ENCODE measurements at places on chromosomes 6 and 20.

- no peak for DNase-seq
Measured at GRCh38 chr6:48977573-48977972, 485.5 kb downstream of the MMUT start.

DNA sequence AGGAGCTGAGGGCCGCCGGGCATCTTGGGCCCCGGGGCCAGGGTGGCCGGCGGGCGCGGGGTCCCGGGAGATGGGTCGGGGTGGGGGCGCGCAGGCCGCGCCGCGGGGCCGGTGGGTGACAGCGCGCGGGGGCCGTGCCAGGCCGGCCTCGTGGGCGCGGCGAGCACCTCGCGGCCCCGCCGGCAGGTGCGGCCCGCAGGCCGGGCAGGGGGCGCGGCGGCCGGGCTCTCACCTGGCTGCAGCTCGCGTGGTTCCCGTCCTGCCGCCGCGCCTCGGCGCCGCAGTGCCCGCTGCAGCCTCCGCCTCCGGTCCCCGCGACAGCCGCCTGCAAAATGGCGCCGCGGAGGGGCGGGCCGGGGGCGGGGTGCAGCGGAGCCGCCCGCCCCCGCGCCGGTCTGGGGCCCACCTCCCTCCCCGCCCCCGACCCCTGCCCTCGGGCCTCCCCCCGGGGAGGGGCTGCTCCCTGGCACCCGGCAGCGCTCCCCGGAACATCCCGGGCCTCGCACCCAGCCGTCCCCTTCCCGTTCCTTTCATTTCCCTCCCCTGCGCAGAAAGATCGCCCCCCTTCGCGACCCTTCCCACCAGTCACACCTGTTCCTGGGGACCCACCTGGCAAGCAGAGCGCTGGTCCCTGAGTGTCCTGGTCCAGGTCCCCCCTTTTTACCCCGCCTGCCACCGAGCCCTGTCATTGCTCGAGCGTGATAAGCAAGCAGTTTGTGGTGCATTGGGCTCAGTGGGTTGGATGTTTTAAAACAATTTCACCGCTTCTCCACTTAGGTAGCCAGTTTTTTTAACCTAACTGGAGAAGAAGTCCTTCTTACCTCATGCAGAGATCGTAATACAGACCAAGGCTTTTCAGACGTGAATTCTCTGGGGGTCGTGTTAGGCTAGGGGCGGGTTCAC lies at the start of gene SLC23A2:
SLC23A2 (minus strand) TSS at position 337 of the 903 bp plus-strand sequence. CDS start 68,948 bp downstream, outside the sequence.
- DNase-seq, result peak; percentile 70

GRCh38 chr20:57614490-57615444 lies 5.5 kb downstream of the ZBP1 start:
- no peak for DNase-seq

- DNase-seq, result no peak
Measured at GRCh38 chr20:62737271-62737811, 28.7 kb downstream of the NTSR1 start.

DNA sequence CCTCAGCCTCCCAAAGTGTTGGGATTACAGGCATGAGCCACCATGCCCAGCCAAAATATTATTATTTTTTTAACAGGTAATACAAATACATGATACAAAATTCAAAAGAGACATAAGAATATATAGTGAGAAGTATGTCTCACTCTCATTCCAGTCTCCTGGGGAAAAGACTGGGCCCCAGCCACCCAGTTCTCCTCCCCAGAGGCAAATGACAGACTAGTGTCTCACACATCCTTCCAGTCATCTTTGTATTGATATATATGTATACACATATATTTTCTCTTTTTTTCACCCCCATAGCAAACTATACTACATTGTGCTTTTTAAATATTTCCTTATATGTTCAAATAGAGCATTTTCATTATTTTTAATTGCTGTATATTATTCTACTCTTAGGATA lies 8.3 kb downstream of the GSS start:
- DNase-seq, result no peak

DNA sequence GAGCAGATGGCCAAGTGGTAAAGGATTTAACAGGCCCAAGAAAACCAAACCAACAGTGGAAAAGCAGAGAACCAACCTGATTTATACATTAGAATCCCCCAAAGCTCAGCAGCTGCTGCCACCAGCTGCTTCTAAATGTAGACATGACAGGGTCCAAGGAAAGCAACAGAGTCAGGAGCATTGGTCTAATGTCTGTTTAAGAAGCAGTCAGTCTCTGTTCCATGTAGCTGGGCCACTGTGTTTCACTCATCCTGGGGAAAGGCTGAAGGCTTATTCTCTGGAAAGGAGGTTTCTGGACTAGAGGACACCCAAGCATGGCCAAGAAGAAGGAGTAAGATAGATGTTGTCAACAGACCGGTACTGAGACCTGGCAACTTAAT lies 75.4 kb downstream of the TMEM244 start:
- DNase-seq, result no peak

- DNase-seq, result peak; percentile 42
Measured at GRCh38 chr6:15362274-15363160, 116.6 kb downstream of the JARID2 start.

- DNase-seq, result no peak
Measured at GRCh38 chr6:111721753-111722154, 116.1 kb upstream of the TRAF3IP2 start.

DNA sequence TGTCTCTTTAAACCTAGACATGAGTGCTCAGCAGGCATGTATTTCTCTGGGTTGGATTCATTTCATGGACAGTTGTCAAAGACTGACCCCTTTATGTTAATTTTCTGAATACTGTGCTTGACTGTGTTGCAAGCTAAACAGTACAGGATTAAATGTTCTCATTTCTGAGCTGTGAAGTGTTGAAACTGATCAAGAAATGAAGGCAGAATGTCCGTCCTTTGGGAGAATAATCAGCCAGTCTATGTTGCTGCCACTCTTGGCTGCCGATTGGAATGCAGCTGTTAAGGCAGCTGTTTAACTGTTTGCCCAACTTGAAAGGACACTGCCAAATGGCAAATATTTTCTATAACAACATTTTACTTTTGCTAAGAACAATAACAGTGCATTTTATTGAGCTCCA lies 87.3 kb downstream of the CEP57L1 start:
- DNase-seq, result peak; percentile 40

- DNase-seq, result no peak
Measured at GRCh38 chr6:113697632-113698410, 159.3 kb upstream of the MARCKS start.

All from NCI-H69 (cell line).